ENCODE measurements at places on chromosomes 3 and 15.

- DNase-seq: no peak
Observed at GRCh38 chr3:52721002-52721729, 15.3 kb downstream of the SPCS1 start.

- DNase-seq: no peak
Observed at GRCh38 chr3:64316971-64317370, 91.7 kb upstream of the PRICKLE2 start.

- DNase-seq: no peak
Observed at GRCh38 chr15:80531388-80531787, 127.2 kb downstream of the ARNT2 start.

DNA sequence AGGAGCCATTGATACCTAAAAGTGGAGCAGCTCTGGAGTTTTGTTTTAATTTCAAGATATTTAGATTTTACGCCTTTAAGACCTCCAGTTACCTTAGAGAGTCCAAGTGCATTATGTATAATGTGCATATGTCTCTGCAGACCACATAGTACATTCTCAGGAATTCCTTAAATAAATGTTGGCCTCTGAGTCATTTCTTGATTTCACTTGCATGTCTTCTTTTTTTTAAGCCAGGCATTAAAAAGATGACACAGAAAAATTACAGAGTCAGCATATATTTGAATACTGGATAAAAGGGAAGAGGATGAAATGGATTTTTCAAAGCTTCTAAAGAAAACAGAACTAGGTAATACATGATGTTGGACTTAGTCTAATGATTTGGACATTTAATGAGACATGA, 125.2 kb downstream of the TMCO5A start:
- no peak for DNase-seq

DNA sequence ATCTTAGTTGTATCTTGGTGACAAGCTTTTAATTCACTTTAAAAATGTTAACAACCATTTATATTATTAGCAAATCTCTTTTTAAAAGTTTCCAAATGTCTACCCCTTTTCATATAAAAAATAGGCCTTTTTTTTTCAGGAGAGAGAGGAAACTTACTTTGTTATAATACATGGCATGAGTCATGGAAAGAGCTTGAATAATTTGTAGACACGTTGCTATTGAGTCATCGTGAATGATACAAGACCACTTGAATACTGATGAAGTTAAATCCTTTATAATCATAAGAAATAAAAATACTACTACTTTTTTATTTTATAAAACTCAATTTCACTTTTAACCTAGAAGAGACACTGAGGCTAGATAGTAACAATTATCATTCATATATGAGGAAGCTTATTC, 70.3 kb upstream of the BBX start:
- DNase-seq: no peak

DNA sequence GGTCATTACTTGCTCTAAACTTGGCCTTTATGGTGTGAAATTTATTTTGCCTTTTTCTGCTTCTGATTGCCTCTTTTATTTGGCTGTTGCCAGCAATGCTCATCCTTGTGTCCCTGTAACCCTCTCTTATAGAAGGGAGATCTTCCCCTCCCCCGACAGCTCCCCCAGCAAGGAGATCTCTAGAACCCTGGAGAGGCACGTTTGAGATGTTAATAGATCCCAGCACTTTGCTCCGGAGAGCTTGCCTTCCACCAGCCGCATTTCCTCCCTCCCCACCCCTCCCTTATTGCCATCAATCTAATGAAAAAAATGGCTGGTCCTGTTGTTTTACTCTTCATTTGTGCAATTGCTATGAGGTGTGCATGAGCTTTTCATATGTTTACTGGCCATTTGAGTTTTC, 18.2 kb downstream of the TRIM71 start:
- no peak for DNase-seq

GRCh38 chr3:125480656-125481374, 39.2 kb downstream of the SNX4 start:
- no peak for DNase-seq

- no peak for DNase-seq
Observed at GRCh38 chr3:43584043-43584826, 37.6 kb downstream of the ANO10 start.

- DNase-seq: no peak
Observed at GRCh38 chr3:99637368-99638111, 854 bp upstream of the COL8A1 start.

DNA sequence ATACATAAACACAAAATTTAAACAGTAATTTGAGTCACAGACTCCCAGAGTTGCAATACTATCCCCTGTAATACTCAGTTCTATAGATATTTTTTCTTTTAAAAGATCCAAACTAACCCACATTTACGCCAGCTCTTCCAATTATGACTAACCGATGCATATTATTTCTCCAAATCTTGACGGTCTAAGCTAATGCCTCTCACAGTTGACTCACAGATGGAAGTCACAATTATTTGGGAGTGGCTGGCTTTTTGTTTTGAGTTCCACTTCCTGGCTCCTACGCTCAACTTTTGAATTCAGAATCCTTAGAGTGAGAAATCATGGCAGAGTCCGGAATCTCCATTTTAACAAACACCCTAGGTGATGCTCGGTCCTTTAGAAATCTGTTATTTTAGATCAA, 749.9 kb downstream of the FHIT start:
- DNase-seq: no peak

DNA sequence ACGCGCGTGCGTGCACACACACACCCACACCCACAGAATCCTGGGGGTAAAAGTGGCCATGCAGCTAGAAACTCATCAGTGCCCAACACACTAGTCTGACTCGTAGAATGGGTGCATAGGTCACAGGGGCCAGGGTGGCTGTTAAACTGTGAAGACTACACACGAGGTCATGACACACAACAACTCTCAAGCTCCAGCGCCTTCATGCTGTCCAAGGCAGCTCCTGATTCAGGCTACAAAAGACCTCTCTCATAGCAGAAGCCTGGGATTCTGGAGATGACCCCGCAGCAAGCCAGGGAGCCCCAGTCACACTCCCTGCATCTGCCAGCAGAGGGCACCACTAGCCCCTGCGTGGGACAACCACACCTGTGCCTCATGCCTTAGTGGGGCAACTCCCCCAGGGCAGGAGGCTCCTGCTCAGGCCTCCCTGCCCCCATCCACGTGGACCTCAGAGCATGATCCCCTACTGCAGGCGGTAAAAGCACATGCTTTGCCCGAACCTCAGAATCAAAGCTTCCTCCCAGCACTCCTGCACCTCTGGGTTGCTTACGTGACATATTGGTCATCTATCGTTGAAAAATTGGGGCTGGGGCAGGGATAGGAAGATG, 93.1 kb downstream of the LRIG1 start:
- peak; percentile 42 for DNase-seq

DNA sequence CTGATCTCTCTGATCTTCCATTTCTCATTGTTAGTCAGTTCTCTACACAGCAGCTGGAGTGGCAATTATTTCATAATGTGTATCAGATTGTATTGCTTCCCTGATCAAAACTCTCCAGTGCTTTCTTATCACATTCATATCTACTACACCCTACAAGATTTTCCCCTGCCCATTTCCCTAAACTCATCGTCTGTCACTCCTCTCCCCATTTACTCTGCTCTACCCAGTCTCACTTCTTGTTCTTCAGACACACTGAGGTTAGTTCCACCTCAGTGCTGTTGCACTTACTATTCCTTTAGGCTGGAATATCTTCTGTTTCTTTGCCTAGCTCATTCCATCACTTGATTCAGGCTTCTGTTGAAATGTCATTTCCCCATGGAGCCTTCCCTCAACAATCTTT, 197.1 kb downstream of the SATB1 start:
- DNase-seq: no peak

- no peak for DNase-seq
Observed at GRCh38 chr15:35723852-35724251, 177.9 kb upstream of the DPH6 start.

GRCh38 chr15:54810496-54810895, 386.2 kb downstream of the RSL24D1 start:
- DNase-seq: no peak

DNA sequence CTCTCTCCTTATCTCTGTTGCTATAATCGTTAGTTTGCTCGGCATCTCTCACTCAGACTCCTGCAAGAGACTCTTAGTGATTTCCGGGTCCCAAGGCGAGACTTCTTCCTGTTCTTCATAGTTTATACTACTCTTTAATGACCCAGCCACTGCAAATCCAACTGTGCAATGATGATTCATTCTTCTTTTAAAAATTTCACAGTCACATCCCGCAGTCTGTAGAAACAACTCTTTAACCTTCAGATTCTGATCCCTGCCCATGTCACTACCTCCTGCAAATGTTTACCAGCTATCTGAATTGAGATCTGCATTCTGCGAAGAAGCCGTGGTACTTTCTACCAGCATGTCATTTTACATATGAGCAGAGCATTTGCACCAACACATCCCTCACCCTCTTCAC, 2.8 kb upstream of the VGLL3 start:
- no peak for DNase-seq

Data from stimulated activated CD8-positive, alpha-beta memory T cell treated with anti-CD3 and anti-CD28 coated beads, Interleukin-7, amount 100 ng/mL, for 48 hours (primary cell).